ENCODE measurements at places on chromosomes 7 and 10. TPM values are rescaled to one million over a fixed set of nuclear protein-coding genes. Genes with fewer than 3 reads are reported as not detected.

DNA sequence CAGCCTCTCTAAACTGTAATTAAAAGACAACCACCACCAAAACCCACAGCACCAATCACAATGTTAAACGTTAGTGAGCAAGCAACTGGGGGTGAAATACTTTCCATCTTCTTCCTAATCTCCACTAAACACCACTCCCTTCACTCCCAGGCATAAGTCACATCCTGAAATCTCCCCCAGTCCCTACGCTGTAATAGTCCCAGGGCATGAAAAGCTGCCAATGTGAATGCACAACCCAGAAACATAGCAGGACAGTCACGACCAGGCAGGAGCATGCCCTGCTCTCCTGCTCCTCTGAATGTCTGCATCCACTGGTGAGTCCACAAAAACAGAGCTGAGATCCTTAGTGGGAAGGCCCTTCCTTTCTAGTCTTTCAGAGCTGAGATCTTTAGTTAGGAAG is 288.9 kb downstream of the PARD3 start:
- no peak overlapping the region for H3K27ac ChIP-seq
- no peaks in the 10 kb centered on the region for H3K27me3 ChIP-seq
- no peak for DNase-seq
- no peak overlapping the region for H3K4me3 ChIP-seq

DNA sequence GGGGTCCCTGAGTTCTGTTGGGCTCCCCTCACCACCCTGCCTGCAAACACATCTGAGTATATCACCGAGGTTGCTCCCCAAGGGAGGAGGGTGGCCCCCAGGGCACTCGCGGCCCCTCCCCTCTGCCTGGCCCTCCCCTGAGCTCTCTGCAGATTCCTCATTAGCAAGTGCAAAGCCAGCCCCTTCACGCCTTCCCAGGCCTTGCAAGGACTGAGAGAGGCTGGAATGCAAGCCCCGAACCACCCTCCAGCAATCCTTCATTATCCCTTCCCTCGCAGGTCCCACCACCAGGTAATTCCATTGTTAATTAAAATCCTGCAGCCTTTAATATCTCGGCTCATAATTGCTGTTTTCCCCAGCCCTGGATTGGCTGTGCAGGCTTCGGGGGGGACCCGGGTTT is 35.3 kb upstream of the MYL10 start:
- H3K4me1 ChIP-seq = peaks cover 8% of the 10 kb centered on the region
- no peak overlapping the region for H3K4me3 ChIP-seq
- H3K27me3 ChIP-seq = no peaks in the 10 kb centered on the region
- H3K36me3 ChIP-seq = no peaks in the 10 kb centered on the region
- DNase-seq = no peak

DNA sequence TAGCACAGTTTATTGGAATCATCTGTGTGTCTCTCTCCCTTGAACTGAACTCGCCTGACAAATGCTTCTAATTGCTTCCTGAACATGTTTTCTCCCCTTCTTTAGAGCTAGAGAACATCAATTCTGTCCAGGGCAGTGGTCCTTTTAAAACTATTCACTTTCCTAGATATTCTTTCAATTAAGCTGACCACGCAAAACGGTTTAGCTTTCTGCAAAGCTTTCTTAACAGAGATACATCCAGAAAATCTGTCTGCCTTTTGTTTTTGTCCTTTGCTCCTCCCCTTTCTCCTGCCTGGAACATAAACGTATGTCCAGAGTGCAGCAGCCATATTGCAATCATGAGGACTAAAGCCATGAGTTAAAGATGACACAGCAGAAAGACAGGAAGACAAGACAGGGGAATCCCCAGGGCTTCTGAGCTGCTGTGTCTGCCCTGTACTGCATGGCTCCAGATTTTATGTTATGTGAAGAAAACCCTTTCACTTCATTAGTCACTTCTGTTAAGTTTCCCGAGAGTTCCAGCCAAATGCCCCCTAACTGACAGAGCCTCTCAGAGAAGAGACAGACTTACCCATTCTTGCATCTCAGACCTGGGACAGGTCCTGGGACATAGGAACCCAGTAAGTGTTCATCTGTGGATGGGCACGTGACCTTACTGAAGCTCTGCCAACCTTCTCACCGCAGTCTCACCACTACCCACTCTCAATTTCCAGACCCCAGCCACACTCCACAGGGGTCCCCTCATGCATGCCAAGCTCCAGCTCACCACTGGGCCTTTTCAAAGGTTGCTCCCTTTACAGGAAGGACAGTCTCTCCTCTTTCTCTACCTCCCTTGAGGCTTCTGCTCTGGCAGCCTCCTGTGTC is 35.0 kb upstream of the CPXM2 start:
- no peaks in the 10 kb centered on the region for H3K36me3 ChIP-seq
- H3K4me3 ChIP-seq = no peak overlapping the region
- H3K27me3 ChIP-seq = no peaks in the 10 kb centered on the region
- no peak overlapping the region for H3K27ac ChIP-seq
- no peaks in the 10 kb centered on the region for H3K4me1 ChIP-seq

- no peaks in the 10 kb centered on the region for H3K4me1 ChIP-seq
- no peak overlapping the region for H3K4me3 ChIP-seq
- H3K27me3 ChIP-seq = peaks cover 3% of the 10 kb centered on the region
Observed at GRCh38 chr10:2881720-2882620, 185.4 kb upstream of the PFKP start.

- no peaks in the 10 kb centered on the region for H3K36me3 ChIP-seq
- no peak overlapping the region for H3K27ac ChIP-seq
- no peak for DNase-seq
- H3K27me3 ChIP-seq = no peaks in the 10 kb centered on the region
- H3K4me1 ChIP-seq = no peaks in the 10 kb centered on the region
Observed at GRCh38 chr10:12803776-12804175, 197.7 kb downstream of the CCDC3 start.

DNA sequence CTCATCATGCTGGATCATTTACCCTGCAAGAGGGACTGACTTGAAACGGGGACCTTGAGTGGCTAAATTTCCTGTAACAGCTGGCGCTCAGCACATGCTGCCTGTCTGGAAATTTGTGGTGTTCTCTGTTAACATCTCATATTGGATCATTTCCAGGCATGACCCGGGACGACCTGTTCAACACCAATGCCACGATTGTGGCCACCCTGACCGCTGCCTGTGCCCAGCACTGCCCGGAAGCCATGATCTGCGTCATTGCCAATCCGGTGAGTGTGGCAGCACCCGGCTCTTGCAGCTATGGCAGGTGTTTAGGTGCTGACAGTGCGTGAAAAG is 9.9 kb downstream of the MDH2 start:
- H3K36me3 ChIP-seq = peaks cover 2% of the 10 kb centered on the region
- no peak overlapping the region for H3K4me3 ChIP-seq
- no peak overlapping the region for H3K27ac ChIP-seq
- H3K27me3 ChIP-seq = no peaks in the 10 kb centered on the region
- no peaks in the 10 kb centered on the region for H3K4me1 ChIP-seq

DNA sequence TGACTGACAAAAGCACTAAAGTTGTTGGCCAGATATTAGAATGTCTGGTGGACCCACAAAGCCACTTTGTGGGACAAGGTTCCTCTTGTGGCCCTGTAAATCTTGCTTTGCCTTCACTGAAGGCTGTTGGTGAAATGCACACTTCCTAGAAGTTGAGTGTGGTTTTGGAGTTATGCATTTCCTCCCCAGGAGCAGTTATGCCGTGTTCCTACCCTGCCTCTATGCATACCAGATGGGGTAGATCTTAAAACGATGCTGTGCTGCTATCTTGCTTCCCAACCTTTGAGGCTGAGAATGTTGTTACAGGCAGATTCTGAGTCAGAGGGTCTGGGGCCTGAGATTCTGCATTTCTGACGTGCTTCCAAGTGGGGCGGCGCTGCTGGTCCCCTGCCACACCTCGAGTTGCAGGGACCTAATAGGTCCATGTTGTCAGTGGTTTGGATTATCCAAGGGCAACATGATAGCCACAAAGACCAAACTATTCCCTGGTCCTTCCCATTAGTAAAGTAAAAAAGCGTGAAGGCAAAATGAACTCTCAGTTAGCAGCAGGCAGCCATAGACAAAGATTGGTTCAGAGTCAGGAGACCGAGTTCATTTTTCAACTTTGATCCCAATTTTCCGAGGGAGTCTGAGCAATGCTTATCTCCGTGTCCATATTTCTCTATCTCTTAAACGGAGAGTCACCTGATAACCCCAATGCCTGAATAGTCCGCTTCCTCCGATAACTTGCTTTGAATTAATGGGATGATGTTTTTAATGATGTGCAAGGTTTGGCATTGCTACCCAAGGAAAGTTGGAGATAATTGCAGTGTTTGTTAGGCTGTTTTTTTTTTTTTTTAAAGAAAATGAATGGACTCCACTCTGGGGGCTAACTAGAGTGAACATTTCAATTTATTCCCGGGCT is 55.8 kb downstream of the CDHR3 start:
- no peak overlapping the region for H3K4me3 ChIP-seq
- H3K4me1 ChIP-seq = no peaks in the 10 kb centered on the region
- no peak overlapping the region for H3K27ac ChIP-seq
- H3K27me3 ChIP-seq = no peaks in the 10 kb centered on the region
- no peak for DNase-seq

DNA sequence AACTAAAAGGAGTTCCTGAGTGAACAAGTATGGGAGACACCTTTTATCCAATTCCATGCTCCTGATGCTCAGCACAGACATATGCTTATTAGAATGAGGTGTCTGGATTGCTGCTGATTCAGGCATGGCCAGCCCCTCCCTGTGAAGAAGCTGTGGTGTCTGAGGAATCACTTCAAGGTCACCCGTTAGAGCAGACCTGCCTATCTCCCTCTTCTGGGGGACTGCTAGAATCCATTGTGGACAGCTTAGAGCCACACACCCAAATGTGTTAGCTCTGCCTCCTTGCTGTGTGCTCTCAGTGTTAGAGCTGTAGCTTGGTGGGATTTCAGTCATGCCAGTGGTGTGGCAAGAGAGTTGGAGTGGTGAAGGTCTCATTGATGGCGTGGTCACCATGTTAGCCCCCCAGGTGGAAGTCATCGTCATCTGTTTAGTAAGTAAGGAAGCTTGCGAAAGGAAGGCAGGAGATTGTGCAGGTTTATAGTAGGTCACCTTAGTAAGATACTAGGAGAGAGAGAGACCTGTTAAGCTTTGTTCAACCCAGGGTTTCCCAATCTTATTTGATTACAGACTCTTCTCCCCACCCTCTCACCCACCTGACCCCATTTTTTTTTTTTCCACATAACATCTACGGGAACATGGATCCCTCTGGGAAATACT is 12.8 kb downstream of the PRXL2A start:
- no peak overlapping the region for H3K4me3 ChIP-seq
- no peaks in the 10 kb centered on the region for H3K27me3 ChIP-seq
- no peak overlapping the region for H3K27ac ChIP-seq
- no peak for DNase-seq
- peaks cover 6% of the 10 kb centered on the region for H3K36me3 ChIP-seq

- no peak for DNase-seq
- H3K27me3 ChIP-seq = no peaks in the 10 kb centered on the region
- no peaks in the 10 kb centered on the region for H3K4me1 ChIP-seq
- no peak overlapping the region for H3K27ac ChIP-seq
- H3K4me3 ChIP-seq = no peak overlapping the region
Observed at GRCh38 chr10:50927522-50928189, 42.2 kb upstream of the A1CF start.

DNA sequence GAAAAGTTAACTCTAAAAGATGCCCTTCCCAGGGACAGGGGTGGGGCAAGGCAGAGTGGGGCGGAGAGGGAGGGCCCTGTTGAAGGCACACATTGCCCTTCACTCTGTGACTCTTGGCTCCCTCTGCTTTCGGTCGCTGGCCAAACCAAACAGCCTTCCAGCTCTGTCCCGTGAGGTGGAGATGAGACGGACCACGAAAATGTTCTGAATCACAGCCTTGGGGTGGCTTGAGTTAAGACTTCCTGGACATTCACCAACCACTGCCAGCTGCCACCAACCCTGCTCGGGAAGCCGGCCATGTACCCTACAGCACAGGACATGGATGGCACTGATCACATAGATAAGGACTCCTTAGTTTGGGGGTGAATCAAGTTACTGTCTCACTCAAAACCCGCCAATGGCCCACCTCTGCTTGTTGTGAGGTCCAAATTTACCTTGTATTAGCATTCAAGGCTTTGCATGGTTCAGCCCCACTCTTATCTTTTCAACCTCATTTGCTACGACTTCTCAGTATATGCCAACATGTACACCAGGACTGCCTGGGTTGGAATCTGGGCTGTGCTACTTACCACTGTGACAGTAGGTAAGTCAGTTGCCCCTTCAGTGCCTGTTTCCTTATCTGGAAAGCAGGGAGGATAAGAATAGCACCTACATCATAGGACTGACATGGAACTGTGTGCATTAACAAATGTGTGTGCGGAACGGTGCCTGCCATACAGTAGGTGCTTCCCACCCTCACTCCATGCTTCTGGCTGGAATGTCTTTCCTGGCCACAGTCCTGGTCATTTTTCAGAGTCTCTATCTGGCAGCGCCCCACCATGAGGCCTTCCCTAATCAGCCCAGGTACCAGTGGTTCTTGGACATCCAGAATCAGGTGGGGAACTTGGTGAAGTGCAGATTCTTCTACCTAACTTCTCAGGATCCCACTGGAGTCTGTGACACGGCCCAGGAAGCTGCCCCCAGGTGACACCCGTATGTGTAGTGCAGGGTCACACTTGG is 28.0 kb downstream of the ITPRIP start:
- H3K27ac ChIP-seq = no peak overlapping the region
- H3K4me3 ChIP-seq = no peak overlapping the region
- H3K4me1 ChIP-seq = no peaks in the 10 kb centered on the region

GRCh38 chr7:28858206-28858605 is 99.9 kb downstream of the TRIL start:
- peaks cover under 1% of the 10 kb centered on the region for H3K27me3 ChIP-seq
- H3K4me1 ChIP-seq = peaks cover 12% of the 10 kb centered on the region
- DNase-seq = no peak
- no peak overlapping the region for H3K27ac ChIP-seq

DNA sequence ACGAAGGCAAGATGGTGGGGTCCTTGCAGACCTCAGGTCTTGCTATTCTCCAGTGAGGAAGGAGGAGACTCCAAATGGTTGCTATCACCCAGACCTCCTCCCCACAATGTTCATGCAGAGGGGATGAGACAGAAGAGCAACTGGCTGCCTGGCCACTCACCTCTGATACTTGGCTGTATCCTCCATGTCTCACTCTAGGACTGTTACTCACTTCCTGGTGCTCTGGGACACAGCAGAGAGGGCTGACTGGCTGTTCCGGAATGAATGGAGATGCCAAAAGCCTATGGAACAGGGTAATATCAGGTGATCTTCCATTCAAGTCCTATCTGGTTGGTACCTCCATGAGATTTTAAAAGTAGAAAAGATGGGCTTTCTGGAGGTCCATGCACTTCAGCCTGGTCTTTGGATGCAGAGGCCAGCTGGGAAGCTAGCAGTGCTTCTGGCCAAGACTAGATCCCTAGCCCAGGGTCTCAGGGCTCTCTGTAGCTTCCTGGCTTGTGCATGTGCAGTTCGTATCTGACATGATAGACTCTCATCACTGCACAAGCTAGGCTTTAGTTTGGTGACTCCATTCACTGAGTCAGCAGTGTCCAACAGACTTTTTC is 27.0 kb upstream of the ABI1 start:
- H3K27ac ChIP-seq = no peak overlapping the region
- DNase-seq = no peak
- no peak overlapping the region for H3K4me3 ChIP-seq
- no peaks in the 10 kb centered on the region for H3K4me1 ChIP-seq
- no peaks in the 10 kb centered on the region for H3K36me3 ChIP-seq
- no peaks in the 10 kb centered on the region for H3K27me3 ChIP-seq

TAS2R5 gene
- 1.7 TPM for total RNA-seq

SLC39A12 gene
- not detected for total RNA-seq

CYP3A7 gene
- not detected for total RNA-seq

PLEKHS1 gene
- not detected for total RNA-seq

PHYHIPL gene
- total RNA-seq = 48.1 TPM

PLCE1 gene
- 10.7 TPM for total RNA-seq

ZNF365 gene
- total RNA-seq = not detected
